ENCODE measurements at places on chromosomes 4 and X.

DNA sequence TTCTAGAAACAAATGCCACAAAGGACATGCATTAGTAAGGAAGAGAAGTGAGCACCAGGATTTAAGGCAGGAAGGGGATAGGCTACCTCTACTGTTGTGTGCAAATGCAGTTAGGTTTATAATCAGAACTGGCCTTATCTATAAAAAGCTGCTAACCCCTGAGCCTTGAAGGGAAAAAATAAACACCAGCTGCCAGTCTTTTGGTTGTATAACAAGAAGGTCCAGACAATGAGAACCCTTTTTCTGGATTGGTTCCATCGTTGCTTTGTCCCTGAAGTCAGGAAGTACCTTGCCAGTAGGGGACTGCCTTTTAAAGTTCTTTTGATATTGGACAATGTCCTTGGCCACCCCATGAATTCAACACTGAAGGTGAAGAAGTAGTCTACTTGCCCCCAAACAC, 126.7 kb upstream of the OTUD4 start:
- no peak for DNase-seq

- DNase-seq, result no peak
Measured at GRCh38 chrX:46793386-46794143, 34.6 kb upstream of the SLC9A7 start.

GRCh38 chrX:49291615-49292337, 11.7 kb upstream of the GAGE10 start:
- peak; percentile 54 for DNase-seq

DNA sequence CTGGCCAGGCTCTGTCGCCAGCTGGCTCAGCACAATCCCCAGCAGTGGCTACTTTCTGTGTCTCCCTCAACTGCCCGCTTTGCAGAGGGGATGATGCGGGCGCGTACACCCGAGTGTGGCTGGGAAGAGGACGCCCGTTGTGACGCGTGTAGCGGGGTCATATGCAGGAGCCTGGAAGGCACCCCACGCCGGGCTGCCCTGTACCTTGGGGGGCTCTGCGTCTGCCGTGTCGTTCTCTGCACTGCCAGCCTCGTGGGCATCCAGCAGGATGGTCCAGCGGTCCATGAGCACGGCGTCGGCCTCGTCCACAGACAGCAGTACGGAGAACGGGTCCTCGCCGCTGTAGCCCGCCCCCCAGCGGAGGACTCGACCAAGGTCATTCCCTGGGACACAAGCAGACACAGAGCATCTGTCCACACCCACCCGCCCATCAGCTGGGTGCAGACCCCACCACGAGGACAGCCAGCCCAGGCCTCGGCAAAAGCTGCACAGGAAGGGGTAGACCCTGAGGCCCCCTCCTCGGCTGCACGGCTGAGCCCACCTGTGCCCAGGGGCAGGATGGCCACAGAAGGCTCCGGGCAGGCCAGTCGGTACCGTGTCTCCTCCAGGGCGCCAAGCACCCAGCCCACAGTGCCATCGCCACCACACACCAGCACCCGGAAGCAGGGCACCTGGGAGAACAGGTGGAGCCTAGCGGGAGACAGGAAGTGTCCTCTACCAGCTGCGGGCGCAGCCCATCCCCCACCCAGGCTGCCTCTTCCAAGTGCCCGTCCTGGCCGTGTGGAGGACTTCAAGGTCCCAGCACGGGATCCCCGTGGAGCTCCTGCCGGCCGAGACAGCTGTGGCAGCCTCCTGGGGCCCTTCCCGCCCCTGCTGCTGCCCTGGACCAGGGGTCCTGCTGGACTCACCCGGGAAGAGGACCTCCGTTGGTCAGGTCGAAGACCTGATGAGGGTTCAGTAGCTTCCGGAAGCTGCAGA, 10.8 kb downstream of the DGKQ start:
- no peak for DNase-seq

DNA sequence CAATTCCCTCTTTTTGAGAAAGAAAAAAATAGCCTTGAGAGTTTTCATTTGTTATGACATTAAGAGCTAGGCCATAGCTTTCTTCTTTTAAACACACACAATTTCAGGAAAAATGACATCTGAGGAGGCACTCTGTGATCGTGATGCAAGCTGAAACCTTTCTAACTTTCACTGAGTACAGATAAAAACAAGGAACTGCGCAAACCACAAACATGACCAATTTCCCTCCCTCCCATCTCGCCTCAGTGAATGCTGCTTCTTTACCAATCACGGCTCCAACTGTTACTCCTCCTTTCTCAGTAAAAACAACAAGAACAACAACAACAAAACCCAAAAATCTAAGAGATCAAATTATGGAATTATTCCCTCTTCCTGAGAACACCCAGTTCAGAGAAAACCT, 626.8 kb downstream of the TLL1 start:
- no peak for DNase-seq

DNA sequence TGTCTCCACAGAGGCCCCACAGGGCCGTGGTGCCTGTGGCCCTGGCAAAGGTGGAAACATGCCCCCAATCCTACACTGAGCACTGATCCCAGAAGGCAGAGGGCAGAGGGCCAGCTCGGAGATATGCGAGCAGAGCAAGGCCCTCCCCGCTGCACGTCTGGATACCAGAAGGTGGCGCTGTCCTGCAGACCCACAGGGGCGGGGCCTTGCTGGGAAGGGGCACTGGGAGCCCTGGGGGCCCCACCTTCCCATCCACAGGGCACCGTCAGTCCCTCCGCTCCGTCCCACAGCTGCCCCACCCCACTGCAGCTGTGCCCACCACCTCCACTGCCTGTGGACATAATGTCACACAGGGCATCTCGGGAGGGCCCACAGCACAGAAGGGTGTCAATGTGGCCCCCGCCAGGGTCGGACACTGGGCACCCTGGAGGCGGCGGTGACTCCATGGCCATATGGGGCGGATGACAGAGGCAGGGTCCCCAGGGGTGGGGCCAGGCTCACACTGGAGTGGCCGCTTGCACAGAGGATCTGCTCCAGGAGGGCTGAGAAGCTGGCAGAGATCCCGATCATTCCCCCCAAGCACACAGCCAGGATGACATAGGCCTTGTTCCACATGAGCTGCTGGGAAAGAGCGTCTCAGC, 4.8 kb downstream of the SLC49A3 start:
- no peak for DNase-seq

- DNase-seq, result no peak
Measured at GRCh38 chr4:118921786-118922185, 33.1 kb downstream of the SYNPO2 start.

GRCh38 chr4:77154065-77154464, 2.9 kb upstream of the CCNG2 start:
- DNase-seq, result no peak

GRCh38 chr4:76498550-76498949, 63.5 kb downstream of the SHROOM3 start:
- DNase-seq, result no peak

GRCh38 chr4:15182600-15183220, 180.4 kb downstream of the CPEB2 start:
- no peak for DNase-seq

DNA sequence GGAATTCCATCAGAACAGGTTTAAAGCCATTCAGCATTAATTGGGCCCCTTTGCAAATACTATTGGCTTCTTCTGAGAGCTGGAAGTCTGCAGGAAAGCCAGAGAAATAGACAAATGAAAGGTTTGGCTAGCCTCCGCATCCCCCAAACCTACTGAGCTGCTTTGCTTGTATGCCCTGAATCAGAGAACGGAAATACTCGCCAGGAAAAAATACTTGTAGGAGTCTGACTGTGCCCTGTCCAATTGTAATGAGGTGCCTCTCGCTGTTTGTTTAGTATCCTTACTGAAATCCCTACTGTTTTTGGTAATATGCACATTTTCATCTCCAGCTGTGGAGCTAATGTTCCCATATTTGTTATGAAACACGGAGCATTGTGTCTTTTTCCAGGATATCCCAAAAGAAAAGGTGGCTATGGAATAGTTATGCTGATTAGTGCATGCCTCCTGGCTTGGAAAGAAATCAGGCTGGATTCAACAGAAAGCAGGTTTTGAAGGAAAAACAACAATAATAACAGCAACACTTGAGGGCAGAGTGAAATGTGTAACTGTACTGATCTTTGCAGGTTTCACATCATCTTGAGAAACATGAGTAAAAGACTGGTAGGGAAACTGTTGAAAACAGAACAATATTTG, 50.7 kb upstream of the NLGN4X start:
- no peak for DNase-seq

DNA sequence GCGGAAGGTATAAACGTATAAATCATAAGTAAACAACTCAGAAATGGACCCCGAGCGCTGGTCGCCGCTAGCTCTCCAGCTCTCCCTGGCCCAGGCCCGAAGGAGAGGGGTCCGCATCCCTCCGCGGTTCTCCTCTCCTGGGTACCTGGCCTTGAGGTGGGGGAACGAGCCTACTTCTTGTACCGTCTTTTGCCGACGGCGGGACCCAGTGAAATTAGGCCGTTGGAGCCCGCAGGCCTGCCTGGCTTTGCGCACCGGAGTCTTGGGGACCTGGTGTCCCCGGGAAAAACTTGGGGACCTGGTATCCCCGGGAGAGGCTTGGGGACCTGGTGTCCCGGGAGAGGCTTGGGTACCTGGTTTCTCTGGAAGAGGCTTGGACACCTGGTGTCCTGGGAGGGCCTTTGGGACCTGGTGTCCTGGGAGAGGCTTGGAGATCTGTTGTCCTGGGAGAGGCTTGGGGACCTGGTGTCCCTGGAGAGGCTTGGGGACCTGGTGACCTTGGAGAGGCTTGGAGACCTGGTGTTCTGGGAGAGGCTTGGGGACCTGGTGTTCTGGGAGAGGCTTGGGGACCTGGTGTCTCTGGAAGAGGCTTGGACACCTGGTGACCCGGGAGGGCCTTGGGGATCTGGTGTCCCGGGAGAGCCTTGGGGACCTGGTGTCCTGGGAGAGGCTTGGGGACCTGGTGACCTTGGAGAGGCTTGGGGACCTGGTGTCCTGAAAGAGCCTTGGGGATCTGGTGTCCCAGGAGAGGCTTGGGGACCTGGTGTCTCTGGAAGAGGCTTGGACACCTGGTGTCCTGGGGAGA, 12.0 kb downstream of the SHOX start:
- DNase-seq, result no peak

GRCh38 chrX:155745792-155746191, 133.0 kb upstream of the TMLHE start:
- DNase-seq, result no peak

DNA sequence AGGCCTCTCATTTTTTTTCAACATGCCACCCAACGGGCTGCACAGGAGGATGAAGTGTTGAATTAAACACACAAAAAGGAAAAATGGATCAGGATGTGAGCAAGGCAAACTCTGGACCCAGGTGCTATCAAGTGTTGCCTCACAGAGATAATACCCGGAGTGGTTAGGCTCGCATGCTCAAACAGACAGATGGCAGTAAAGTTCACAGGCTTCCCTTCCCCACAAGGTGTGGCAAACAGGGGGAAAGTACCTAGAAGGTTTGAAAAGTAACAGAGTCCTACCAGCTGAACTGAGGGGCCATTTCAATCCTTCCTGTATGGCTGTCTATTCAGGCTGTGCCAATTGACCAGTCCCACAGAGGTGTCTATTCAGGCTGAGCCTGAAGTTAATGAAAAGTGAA, 123.9 kb upstream of the GC start:
- no peak for DNase-seq

GRCh38 chr4:140349816-140350215, 23.6 kb upstream of the SCOC start:
- no peak for DNase-seq

- DNase-seq, result no peak
Measured at GRCh38 chrX:118498755-118499154, 3.1 kb downstream of the DOCK11 start.

GRCh38 chr4:101155945-101156344, 191.4 kb downstream of the PPP3CA start:
- DNase-seq, result no peak

DNA sequence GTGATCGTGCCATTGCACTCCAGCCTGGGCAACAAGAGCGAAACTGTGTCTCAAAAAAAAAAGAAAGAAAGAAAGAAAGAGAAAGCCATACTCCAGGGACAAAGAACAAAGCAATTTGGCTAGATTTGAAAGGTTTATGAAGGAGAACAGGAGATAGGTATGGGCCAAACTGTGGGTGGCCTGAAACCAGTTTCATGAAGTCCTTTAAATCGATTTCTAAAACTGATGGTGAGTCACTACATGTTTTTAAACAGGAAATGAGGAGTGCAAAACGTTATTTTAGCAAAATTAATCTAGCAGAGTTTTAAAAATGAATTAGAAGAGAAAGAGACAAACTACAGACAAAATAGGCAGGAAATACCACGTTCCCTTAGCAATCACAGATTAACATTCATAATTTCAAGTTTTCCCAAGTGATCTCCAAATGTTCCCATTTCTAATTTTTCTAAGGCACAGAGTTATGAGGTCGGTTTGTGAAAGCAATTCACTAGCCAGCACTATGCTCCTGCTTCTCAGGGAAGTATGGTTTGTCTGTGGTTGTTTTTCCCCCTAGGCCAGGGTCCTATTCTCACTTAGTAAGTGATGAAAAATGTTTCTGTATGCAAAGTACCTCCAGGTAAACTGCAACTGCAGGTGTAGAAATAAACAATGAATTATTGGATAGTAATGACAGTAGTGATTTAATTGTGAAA, 190.6 kb downstream of the PPP3CA start:
- no peak for DNase-seq

DNA sequence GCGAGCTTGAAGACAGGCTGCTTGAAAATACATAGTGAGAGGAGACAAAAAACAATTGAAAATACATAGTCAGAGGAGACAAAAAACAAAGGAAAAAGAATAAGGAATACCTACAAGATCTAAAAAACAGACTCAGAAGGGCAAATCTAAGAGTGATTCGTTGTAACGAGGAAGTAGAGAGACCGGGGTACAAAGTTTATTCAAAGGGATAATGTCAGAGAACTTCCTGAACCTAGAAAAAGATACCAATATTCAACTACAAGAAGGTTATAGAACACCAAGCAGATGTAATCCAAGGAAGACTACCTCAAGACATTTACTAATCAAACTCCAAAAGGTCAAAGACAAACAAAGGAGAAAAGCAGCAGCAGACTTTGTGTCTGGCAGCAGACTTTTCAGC, 165.6 kb downstream of the NEK1 start:
- no peak for DNase-seq

GRCh38 chr4:124828382-124828781, 115.8 kb upstream of the ANKRD50 start:
- DNase-seq, result no peak

DNA sequence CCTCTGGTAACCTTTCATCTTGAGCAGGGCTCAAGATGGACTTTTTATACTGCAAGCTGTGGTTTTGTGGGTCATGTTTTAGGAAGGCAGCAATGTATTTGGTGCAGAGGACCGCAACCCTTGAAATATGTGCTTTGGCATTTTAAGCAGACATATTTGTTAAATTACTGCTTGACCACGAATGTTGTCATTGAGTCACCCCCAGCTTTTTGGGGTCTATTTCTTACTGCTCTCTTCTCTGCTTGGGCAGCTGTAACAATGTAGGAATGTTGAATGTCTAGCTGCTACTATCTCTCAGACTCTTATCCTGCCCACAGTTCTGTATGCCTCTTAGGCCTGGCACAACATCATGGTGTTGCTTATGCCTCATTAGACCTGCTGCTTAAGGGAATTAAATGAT, 6.0 kb downstream of the RBPJ start:
- no peak for DNase-seq

- DNase-seq, result no peak
Measured at GRCh38 chr4:101262683-101263082, 84.6 kb downstream of the PPP3CA start.
